ENCODE measurements at places on chromosomes 3 and 15. TPM values are rescaled to one million over a fixed set of nuclear protein-coding genes. Genes with fewer than 3 reads are reported as not detected.

The HIGD2B gene
- not detected for total RNA-seq

The GNAT1 gene
- total RNA-seq, result 0.78 TPM

The ROPN1 gene
- total RNA-seq, result not detected

The CGNL1 gene
- total RNA-seq, result 27.1 TPM

The CDHR4 gene
- total RNA-seq, result not detected

The PRR20G gene
- total RNA-seq, result not detected

GRCh38 chr15:32707436-32707835, 10.4 kb upstream of the GREM1 start:
- DNase-seq, result no peak
- H3K4me1 ChIP-seq, result no peaks in the 10 kb centered on the region
- no peak overlapping the region for H3K27ac ChIP-seq
- no peak overlapping the region for H3K4me3 ChIP-seq
- H3K27me3 ChIP-seq, result peaks cover 5% of the 10 kb centered on the region
- no peaks in the 10 kb centered on the region for H3K36me3 ChIP-seq

DNA sequence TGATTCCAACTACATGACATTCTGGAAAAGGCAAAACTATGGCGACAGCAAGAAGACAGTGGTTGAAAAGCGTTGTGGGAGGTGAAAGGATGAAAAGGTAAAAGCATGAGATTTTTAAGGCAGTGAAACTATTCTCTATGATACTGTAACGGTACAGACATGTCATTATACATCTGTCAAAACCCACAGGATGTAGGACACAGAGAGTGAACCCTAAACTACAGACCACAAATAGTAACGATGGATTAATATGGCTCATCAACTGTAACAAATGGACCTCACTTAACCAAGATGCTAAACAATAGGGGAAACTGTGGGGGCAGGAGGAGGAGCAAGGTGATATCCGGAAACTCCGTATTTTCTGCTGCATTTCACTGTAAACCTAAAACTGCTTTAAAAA, 39.1 kb downstream of the MYO9A start:
- no peaks in the 10 kb centered on the region for H3K27me3 ChIP-seq
- no peaks in the 10 kb centered on the region for H3K36me3 ChIP-seq
- no peak overlapping the region for H3K4me3 ChIP-seq
- H3K27ac ChIP-seq, result no peak overlapping the region
- H3K4me1 ChIP-seq, result no peaks in the 10 kb centered on the region

- no peak overlapping the region for H3K4me3 ChIP-seq
- H3K36me3 ChIP-seq, result no peaks in the 10 kb centered on the region
- H3K27me3 ChIP-seq, result peaks cover 27% of the 10 kb centered on the region
- H3K27ac ChIP-seq, result no peak overlapping the region
Measured at GRCh38 chr15:89731275-89731674, 19.8 kb downstream of the MESP1 start.

- H3K36me3 ChIP-seq, result no peaks in the 10 kb centered on the region
- DNase-seq, result no peak
- H3K4me3 ChIP-seq, result no peak overlapping the region
- H3K4me1 ChIP-seq, result no peaks in the 10 kb centered on the region
Measured at GRCh38 chr3:115713284-115713683, 90.0 kb downstream of the GAP43 start.

DNA sequence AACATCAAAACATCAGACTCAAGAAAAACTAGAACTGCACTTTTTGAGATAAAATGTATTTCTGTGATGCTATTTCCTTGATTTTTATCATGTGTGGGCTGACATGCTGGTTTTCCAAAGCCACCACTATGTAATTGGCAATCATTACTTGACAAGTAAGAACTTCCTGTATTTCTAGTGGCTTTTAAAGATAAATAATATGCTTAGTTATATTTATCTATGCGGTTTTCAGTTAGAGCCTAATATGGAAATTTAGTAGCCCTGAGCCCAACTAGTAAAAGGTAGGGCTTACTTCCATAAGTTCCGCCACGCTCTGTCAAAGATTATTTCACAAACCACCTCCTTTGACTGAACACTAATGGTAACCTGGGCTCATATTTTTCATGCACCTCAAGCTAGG, 91.6 kb downstream of the PPARG start:
- no peaks in the 10 kb centered on the region for H3K4me1 ChIP-seq
- no peaks in the 10 kb centered on the region for H3K27me3 ChIP-seq
- no peak for DNase-seq

- no peak for DNase-seq
- H3K36me3 ChIP-seq, result peaks cover 2% of the 10 kb centered on the region
- H3K4me1 ChIP-seq, result peaks cover 10% of the 10 kb centered on the region
Measured at GRCh38 chr15:35546511-35547381, 781 bp upstream of the DPH6 start.

DNA sequence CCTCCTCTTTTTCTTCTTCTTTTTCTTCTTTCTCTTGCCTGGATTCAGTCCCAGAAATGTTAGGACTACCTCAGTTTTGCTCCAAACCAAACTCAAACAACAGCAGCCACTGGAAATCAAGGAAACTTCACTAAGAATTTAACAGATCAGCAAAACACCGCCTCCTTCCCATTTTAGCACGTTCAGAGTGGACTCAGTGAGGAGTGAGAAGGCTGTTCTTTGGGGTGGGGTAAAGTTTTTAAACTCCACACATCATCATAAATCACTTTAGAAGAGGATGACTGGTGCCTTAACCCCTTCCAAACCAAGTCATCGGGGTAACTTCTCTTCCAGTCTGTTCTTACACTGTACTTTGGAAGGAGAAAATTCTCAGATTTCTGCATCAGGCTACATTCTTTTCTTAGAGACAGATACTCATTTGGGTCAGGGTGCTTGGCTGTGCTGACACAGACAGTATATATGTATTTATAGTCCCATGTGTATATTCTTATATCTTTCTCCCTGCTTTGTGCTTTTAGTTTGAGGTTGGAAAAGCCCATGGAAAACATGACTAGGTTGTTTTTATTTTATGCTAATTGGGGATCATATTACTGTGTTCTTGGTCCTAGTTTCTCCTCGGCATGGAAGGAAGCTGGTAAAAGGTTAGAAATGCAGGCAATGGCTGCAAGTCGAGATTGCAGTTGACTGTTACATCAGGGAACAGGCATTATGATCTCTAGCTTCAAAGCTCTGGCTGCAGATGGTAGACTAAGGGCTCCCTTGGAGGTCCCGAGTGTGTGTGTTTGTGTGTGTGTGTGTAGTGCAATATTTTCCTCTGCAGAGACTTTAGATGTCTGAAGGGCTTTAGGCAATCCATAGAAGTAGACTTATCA, at the start of gene CCDC80:
Gene CCDC80, minus strand, starts transcription at position 214 of the 872 bp plus-strand sequence. CDS start 1,238 bp downstream, outside the sequence.
- peak within 1 kb of the TSS; percentile 56 for H3K27ac ChIP-seq
- H3K4me3 ChIP-seq, result peak within 1 kb of the TSS; percentile 63
- no peaks in the 10 kb centered on the region for H3K27me3 ChIP-seq
- no peaks in the 10 kb centered on the region for H3K36me3 ChIP-seq
- peaks cover 28% of the 10 kb centered on the region for H3K4me1 ChIP-seq

- H3K4me3 ChIP-seq, result peak within 1 kb of the TSS; percentile 86
- H3K27me3 ChIP-seq, result no peaks in the 10 kb centered on the region
- H3K36me3 ChIP-seq, result peaks cover 39% of the 10 kb centered on the region
- peak within 1 kb of the TSS; percentile 70 for H3K27ac ChIP-seq
- peaks cover 28% of the 10 kb centered on the region for H3K4me1 ChIP-seq
Measured at GRCh38 chr3:50327943-50328691, at the start of gene TUSC2. Gene TUSC2, minus strand, starts transcription at chr3:50328223. Its CDS starts 124 bp downstream, at chr3:50328099.

DNA sequence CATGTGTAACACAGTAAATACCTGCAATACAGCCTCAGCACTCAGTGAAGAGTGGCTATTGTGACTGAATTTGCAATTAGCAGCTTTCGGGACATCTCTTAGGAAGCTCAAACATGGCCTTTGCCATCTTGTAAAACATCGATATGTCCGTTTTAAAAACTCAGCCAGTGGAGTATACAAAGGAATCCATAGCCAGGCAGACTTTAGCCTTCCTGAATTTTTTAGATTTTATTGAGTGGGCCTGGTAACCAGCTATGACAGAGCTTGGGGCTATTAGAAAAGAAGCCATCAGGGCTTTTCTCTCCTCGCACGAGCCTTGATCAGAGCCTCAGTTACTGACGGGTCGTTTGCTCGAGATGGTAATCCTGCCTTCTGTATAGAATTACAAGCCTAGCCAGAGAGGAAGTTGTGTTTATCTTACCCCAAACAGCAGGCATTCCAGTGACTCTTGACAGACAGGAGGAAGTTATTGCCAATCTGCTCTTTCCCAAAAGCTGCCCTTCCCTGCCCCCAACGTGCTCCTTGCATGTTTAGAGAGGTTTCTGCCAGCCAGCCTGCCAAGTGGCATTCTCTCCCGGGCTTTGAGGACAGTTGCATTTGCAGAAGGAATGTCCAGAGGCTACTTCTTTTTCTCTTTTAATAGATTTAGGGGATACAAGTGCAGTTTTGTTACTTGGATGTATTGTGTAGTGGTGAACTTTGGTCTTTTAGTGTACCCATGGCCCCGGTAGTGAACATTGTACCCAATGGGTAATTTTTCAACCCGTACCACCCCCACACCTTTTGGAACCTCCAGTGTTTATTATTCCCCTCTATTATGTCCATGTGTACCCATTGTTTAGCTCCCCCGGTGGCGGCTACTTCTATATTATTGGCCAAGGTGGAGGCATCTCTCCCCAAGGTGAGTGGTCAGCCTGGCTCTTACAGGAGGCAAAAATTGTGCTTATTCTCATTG, 40.6 kb downstream of the ITPR1 start:
- H3K4me1 ChIP-seq, result peaks cover 14% of the 10 kb centered on the region
- no peak overlapping the region for H3K27ac ChIP-seq
- peak; percentile 82 for DNase-seq
- H3K4me3 ChIP-seq, result no peak overlapping the region

- H3K4me3 ChIP-seq, result peak within 1 kb of the TSS; percentile 91
- H3K4me1 ChIP-seq, result peaks cover 72% of the 10 kb centered on the region
- no peaks in the 10 kb centered on the region for H3K36me3 ChIP-seq
- H3K27me3 ChIP-seq, result no peaks in the 10 kb centered on the region
- DNase-seq, result peak; percentile 53
Measured at GRCh38 chr15:51094606-51095569, at the start of gene TNFAIP8L3. Gene TNFAIP8L3, minus strand, starts transcription at chr15:51094906. Its CDS starts 311 bp downstream, at chr15:51094595.

- DNase-seq, result peak; percentile 16
- H3K4me1 ChIP-seq, result no peaks in the 10 kb centered on the region
- no peaks in the 10 kb centered on the region for H3K27me3 ChIP-seq
- no peaks in the 10 kb centered on the region for H3K36me3 ChIP-seq
- no peak overlapping the region for H3K27ac ChIP-seq
- no peak overlapping the region for H3K4me3 ChIP-seq
Measured at GRCh38 chr3:5304789-5305683, 117.5 kb downstream of the EDEM1 start.

GRCh38 chr3:196274585-196274984, 12.9 kb downstream of the PCYT1A start:
- H3K27me3 ChIP-seq, result no peaks in the 10 kb centered on the region

- no peak overlapping the region for H3K4me3 ChIP-seq
- H3K36me3 ChIP-seq, result no peaks in the 10 kb centered on the region
- H3K27ac ChIP-seq, result no peak overlapping the region
- DNase-seq, result no peak
- H3K4me1 ChIP-seq, result no peaks in the 10 kb centered on the region
- no peaks in the 10 kb centered on the region for H3K27me3 ChIP-seq
Measured at GRCh38 chr15:77013776-77014131, 18.8 kb downstream of the PSTPIP1 start.

DNA sequence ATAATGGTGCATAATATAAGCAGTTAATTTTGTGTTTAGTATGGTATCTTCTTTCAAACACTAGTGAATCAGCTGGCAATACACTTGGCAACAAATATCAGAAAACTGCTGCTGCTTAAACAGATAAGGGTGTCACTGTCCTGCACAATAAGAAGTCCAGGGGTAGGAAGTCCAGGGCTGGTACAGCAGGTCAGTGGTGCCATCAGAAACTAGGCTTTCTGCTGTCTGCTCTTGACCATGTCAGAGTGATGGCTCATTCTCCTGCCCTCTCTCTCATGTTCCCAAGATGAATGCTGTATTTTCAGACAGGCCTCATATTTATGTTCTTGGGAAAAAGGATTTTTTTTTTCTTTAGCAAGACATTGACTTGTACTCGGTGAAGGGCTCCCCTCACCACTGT, 9.2 kb upstream of the GRK7 start:
- no peak overlapping the region for H3K27ac ChIP-seq
- no peak overlapping the region for H3K4me3 ChIP-seq
- H3K4me1 ChIP-seq, result no peaks in the 10 kb centered on the region
- DNase-seq, result no peak
- H3K27me3 ChIP-seq, result no peaks in the 10 kb centered on the region

DNA sequence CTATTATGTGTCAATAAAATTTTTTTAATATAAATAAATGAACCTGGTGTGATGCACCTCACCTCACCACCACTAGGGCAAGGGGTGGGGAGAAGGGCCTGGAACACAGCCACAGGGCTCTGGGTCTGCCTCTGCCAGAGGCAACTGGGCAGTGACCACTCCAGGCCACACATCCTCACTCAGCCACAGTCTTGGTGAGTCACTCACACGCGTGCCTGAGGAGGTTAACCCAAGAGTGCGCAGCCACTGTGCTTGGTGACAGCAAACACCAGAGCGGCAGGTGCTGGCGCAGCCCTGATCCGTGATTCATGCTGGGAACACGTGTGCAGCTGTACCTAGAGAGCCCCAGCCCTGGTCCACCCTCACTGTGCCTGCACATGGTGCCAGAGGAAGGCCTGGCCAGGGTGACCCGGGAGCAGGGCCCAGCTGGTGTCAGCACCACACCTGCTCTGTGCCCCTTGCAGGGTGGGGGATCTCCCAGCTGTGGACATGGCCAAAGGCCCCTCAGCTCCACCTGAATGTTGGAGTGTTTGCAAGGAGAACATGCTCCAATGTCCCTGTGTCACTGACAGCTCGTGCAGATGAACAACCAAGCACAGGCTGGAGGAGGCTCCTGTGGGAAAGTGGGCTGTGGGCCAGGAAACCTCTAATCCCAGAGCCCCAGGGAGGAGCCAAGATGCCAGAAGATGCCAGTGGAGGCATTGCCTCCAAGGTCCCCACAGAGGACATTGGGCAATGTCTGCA, 2.1 kb downstream of the SLC41A3 start:
- peaks cover 5% of the 10 kb centered on the region for H3K4me1 ChIP-seq
- no peak overlapping the region for H3K4me3 ChIP-seq
- DNase-seq, result no peak

- no peak overlapping the region for H3K27ac ChIP-seq
- peaks cover 2% of the 10 kb centered on the region for H3K27me3 ChIP-seq
- H3K4me1 ChIP-seq, result peaks cover 33% of the 10 kb centered on the region
- peaks cover 4% of the 10 kb centered on the region for H3K36me3 ChIP-seq
- DNase-seq, result no peak
Measured at GRCh38 chr3:134375582-134376384, 1.5 kb upstream of the AMOTL2 start.

DNA sequence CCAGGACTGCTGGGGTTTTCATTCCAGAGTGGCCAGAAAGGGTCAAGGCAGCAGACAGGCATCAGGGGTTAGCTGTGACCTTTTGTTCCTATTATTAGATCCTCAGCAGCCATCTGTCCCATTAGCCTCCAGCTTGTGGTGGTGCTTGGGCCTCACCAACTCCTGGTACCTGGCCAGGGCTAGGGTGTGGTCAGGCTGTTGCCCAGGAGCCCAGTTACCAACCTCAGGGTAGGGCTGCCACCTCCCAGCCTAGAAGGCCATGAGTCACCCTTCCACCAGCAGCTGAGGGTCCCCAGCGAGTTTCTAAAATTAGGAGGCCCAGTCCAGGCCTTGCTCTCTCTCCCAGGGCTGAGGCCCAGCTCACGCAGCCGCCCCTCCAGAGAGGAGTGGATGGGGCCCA, 12.2 kb downstream of the TMEM43 start:
- peaks cover 5% of the 10 kb centered on the region for H3K4me1 ChIP-seq
- no peak overlapping the region for H3K4me3 ChIP-seq
- DNase-seq, result no peak
- no peak overlapping the region for H3K27ac ChIP-seq
- H3K36me3 ChIP-seq, result peaks cover 5% of the 10 kb centered on the region
- H3K27me3 ChIP-seq, result no peaks in the 10 kb centered on the region
